ENCODE measurements at places on chromosomes 16 and 17.
A peak's percentile ranks its signal among the peaks of the same experiment; 100 is the strongest.

GRCh38 chr17:38654411-38655398 lies 20.1 kb downstream of the EPOP start:
- DNase-seq: no peak

DNA sequence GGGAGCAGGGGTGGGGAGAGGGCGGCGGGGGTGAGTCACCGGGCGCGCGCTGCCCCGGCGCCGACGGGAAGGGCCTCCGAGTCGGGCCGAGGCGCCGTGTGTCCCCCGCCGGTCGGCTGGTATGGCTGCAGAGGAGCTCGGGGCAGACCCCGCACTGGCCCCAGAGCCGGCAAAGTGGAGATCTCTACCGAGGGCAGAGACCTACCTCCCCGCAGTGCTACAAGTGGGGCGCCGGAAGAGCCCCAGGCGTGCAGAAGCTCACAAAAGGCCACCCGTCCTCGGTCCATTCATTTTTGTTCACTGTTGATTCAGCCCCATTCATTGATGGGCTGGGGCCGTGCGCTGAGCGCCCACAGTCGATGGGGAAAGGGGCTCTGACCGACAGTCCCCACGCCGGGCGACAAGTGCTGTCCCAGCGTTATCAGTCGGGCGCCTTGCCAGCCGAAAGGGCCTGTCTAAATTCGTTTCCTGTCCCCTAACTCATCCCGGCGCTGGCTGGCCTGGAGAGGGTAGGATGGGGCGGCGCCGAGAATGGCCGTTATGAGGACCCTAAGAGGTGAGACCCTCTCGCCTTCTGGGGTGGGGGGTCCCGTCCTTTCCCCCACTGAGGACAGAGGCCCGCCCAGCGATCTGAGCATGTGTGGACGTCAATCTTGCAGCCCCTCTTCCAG lies 709 bp upstream of the ENO3 start:
- DNase-seq: no peak

- no peak for DNase-seq
Observed at GRCh38 chr16:80932708-80933095, 74.0 kb downstream of the CMC2 start.

- no peak for DNase-seq
Observed at GRCh38 chr16:67248401-67249177, at the start of gene SLC9A5. Gene SLC9A5 (plus strand): TSS chr16:67248979. CDS start chr16:67249015, 36 bp downstream.

- DNase-seq: no peak
Observed at GRCh38 chr17:31688701-31689100, 170.3 kb downstream of the COPRS start.

DNA sequence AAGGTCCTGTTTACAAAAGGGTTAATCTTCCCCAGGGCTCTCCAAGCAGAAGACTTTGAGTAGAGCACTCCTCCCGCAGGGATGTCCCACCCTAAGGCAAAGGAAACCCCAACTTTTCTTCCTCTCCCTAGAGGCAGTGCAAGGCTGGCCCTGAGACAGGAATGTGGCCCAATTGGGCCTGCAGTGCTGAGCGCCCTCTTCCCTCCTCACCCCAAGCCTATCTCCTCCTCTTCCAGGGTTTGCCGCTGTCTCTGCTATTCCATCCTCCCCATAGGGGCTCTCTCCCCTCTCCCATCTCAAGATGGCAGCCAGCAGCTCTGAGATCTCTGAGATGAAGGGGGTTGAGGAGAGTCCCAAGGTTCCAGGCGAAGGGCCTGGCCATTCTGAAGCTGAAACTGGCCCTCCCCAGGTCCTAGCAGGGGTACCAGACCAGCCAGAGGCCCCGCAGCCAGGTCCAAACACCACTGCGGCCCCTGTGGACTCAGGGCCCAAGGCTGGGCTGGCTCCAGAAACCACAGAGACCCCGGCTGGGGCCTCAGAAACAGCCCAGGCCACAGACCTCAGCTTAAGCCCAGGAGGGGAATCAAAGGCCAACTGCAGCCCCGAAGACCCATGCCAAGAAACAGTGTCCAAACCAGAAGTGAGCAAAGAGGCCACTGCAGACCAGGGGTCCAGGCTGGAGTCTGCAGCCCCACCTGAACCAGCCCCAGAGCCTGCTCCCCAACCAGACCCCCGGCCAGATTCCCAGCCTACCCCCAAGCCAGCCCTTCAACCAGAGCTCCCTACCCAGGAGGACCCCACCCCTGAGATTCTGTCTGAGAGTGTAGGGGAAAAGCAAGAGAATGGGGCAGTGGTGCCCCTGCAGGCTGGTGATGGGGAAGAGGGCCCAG lies 1.0 kb downstream of the PRRT2 start:
- no peak for DNase-seq

DNA sequence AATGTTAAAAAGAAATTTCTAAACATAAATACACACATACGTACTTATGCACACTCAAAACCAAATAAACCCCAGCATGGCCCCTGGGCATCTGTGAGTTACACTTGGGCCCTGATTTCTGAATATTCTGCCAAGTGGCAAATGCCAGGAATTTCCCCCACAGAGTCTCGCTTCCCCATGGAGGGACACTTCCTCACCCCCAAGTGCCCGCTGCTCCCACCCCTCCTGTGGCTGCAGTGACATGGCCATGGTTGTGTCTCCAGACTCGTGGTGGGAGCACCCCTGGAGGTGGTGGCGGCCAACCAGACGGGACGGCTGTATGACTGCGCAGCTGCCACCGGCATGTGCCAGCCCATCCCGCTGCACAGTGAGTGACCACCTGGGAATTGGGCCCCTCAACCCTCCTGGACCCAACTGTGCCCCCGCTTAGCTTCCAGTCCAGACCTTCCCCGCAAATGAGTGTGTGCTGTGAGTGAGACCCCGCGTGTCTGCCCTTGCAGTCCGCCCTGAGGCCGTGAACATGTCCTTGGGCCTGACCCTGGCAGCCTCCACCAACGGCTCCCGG lies 4.0 kb downstream of the ITGAD start:
- no peak for DNase-seq

DNA sequence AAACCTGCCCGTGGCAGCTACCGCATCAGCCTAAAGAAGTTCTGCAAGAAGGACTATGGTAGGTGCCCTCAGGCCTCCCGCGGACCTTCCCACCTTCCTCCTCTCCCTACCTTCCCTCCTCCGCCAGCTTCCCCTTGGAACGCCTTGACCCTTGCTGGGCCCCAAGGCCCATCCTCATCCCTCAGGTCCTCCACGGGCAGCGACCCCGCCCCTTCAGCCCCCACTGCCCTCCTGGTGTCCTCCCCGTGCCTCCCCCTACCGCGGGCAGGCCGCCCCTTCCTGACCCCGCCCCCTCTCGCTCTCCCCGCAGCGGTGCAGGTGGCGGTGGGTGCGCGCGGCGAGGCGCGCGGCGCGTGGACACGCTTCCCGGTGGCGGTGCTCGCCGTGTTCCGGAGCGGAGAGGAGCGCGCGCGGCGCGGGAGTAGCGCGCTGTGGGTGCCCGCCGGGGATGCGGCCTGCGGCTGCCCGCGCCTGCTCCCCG lies 1.4 kb upstream of the TBC1D24 start:
- no peak for DNase-seq

- no peak for DNase-seq
Observed at GRCh38 chr17:37789771-37790541, 45.1 kb upstream of the HNF1B start.

GRCh38 chr17:38920374-38921291 lies 4.8 kb upstream of the LASP1NB start:
- no peak for DNase-seq

DNA sequence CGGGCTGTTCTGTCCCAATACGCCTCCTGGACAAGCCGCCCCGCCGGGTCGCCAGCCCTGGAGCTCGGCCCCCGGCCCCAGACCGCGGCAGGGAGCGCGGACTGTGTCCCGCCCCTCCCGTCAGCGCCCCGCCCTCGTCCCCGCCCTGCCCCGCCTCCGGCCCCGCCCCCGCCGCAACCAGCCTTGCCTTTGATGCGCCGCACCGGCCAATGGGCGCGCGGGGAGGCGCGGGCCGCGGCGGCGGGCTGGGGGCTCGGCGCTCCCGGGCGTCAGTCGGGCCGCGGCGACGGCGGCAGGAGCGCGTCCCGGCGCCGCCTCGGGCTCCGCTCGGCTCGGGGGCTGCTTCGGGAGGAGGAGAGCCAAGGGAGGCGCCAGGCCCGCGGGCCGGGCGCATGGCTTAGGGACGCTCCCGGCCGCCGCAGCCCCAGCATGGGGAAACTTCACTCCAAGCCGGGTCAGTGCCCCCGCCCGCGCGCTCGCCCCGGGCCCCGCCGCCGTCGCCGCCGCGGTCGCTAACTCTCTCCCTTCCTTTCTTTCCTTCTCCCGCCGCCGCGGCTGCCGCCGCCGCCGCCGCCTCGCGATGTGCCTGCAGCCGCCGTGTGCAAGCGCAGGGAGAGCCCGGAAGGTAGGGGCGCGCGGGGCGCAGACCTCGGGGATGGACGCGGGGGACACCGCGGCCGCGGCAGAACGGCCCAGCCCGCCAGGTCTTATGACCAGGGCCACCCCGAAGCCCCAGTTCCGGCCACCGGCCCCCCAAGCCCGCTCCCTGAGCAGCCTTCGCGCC lies at the start of gene NKD1:
Gene NKD1 (plus strand): TSS at position 272 of the 784 bp plus-strand sequence. CDS start 158 bp downstream, at position 430.
- DNase-seq: no peak

DNA sequence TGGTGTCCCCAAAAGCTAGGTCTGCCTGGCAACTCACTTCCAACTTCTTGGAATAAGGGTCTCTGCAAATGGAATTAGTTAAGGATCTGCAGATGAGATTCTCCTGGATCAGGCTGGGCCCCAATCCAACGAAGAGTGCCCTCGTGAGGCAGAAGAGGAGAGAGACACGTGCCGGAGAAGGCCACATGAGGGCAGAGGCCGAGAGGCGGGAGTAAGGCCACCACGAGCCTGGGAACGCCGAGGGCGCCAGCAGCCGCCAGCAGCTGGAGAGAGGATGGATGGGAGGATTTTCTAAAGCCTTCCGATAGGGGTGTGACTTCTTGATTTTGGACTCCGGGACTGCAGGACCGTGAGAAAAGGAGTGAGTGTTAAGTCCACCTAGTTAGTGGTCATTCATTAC lies 76.3 kb downstream of the JPH3 start:
- no peak for DNase-seq

GRCh38 chr16:3642397-3643094 lies 11.9 kb upstream of the DNASE1 start:
- DNase-seq: no peak

DNA sequence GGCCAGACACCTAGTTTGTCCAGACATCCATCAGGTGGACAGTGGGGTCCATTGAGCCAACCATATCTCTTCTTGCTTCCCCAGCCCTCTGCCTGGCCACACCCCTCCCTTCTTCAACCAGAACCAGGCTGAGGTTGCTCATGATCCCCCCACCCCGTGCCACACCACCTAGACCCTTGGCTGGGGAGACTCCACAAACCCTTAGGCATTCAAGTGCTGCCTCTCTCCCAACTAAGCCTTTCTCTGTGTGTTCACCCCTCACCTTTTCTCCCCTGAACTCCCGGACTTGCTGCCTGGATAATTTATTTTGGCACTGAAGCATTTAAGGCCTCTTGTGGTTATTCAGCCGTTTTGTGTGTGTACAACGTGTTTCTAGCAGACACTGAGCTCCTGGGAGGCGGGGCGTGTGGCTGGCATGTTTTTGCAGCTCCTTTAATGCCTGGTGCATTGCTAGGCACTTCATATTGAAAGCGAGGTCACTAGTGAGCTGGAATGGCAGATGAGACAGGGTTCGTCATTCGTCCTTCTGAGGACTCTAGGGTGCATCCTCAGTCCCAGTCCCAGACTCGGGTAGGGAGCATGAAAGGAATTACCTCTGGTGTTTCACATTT lies 28.7 kb downstream of the CACNA1G start:
- DNase-seq: no peak

- DNase-seq: no peak
Observed at GRCh38 chr16:24983561-24983960, 31.6 kb downstream of the ARHGAP17 start.

- no peak for DNase-seq
Observed at GRCh38 chr17:65022751-65023700, 33.5 kb downstream of the GNA13 start.

DNA sequence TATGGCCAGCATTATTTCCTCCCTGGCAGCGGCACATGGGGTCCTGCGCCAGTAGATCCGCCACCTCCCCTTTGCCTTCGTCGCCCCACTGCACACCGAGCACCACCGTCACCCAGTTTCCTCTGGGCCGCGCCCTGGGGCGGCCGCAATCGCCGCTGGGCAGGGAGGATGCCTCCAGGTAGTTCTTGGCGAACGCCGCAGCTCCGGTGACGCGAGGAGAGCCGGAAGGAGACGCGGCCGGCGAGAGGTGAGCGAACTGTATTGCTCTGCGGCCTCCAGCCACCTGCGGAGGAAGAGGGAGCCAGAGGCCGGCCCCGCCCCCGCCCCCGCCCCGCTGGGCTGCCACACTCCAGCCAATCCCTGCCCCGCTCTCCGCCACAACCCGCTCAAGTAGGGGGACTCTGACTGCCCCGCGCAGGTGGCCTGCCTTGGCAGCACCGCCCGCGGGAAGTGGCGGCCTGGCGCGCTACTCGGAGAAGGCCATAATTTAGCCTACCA lies 11.8 kb upstream of the SLFN13 start:
- no peak for DNase-seq

DNA sequence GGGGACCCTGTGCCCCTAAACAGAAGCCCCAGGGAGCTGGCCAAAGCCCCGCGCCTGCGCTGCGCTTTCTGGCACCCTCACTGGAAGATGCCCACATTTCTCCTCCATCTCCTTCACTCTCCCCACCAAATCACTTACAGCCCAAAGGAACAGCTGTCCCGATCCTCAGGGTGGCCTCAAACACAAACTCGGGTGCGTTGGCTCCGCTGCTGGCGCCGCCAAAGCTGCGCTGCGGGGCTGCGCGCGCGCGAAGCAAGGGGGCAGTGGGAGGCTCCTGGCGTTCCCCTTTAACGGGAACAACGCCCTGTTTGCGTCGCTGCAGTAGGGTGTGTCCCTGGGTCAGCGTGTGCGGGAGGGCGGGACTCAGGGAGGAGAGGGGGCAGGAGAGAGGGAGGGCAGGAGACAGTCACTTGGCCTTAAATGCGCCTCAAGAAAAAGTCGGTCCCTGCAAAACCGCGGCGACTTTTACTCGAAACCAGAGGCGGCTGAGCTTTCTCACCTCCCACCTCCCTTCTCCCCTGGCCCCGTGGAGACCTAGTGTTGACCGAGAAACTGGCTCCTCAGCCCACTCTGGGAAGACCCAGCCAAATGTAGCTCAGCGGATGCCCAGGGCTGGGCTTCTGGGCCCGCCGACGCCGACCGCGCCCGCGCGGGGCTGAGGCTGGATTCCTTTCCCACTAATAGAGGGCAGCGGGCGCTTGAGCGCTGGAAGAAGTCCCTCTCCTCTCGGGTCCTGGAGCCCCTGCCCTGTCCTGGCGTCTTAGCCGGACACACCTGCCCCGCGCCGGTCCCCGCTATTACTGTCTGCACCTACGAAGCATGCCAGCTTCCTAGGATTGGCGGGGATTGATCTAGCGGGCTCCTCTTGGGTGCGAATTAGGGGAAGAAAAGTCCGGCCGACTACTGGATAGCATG lies 2.6 kb downstream of the PMP22 start:
- peak; percentile 42 for DNase-seq
